NCI-H187 treated with DMSO at 0.1 percent for 48 hours (cell line): ENCODE measurements at places on chromosomes 12 and 14.

- DNase-seq = no peak
Observed at GRCh38 chr14:51188566-51189185, 51.4 kb upstream of the TMX1 start.

GRCh38 chr12:118358612-118359540 is 13.8 kb downstream of the TAOK3 start:
- no peak for DNase-seq

GRCh38 chr12:8596561-8596960 is 16.1 kb downstream of the AICDA start:
- DNase-seq = no peak

DNA sequence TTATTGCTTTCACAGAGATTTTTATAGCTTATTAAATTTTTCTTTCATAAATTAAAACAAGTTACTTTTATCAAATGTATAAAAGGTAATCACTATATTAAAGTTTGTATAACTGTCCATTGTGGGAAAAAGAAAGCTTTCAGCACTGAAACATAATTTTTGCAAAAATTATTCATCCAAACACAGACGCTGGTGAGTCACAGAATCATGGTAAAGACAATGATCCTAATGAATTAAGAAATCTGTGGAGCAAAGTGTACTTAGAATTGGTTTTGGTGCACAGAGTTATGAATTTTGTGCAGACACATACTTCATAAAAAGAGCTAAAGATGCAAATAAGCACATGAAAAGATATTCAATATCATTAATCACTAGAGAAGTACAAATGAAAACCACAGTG is 31.7 kb upstream of the C2CD5 start:
- DNase-seq = no peak

DNA sequence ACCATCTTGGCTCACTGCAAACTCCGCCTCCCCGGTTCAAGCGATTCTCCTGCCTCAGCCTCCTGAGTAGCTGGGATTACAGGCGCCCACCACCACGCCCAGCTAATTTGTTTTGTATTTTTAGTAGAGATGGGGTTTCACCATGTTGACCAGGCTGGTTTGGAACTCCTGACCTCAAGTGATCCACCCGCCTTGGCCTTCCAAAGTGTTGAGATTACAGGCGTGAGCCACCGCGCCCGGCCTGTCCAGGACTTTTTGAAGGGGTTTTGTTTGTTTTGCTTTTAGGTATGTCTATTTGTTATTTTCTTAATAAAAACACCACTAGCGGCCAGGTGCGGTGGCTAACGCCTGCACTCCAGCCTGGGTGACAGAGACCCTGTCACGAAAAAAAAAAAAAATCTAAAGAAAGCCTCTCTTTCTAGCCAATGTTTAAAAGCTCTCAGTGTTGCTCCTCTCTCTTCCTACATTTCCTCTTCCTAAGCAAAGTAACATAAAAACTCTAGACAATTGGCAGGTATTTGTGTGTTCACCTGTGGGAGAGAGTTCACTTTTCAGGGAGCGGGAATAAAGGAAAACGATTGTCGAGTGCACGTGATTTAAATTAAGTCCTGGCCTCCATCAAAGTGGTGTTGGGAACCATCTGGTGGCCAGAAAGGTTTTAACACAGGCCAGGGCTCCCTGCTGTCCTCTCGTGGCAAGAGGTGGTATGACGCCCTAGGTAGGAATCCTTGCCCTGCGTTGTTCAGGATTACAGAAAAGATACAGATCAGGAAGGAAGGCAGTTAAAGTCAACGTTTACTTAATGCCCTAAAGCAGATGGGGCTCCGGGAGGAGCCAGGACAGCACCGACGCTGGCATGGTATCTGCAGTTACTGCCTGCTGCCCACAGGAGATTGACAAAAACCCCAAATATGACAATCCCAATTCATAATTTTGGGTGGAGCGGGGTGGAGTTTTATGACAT is 36.2 kb upstream of the ATP23 start:
- DNase-seq = peak; percentile 80

DNA sequence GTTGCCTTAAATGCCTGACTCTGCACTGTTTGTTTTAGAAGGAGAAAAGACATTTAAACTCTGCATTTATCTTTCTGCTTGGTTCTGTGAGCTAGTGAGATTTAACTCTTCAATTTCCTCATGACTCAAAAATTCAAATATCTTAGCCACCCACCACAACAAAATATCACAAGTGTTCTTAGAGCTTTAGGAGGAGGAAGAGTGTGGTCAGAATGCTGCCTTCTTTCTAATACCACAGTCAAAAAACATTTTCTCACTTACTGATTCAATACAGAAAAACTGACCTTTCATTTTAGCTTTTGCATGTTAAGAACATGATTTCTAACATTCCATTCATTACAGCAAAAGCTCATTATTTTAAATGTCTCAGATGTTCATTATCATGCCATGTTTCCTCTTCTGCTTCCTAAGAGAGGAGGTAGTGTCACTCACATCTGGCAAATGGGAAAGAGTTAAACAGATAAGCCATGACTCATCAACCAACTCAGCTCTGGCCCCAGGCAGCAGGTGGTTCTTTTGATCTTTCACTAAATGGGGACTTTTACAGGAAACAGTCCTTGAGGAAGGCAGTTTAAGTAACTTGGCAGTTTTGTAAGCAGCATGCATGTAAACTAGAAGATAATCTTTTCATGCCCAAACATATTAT is 56.4 kb upstream of the RNU6-8 start:
- no peak for DNase-seq

DNA sequence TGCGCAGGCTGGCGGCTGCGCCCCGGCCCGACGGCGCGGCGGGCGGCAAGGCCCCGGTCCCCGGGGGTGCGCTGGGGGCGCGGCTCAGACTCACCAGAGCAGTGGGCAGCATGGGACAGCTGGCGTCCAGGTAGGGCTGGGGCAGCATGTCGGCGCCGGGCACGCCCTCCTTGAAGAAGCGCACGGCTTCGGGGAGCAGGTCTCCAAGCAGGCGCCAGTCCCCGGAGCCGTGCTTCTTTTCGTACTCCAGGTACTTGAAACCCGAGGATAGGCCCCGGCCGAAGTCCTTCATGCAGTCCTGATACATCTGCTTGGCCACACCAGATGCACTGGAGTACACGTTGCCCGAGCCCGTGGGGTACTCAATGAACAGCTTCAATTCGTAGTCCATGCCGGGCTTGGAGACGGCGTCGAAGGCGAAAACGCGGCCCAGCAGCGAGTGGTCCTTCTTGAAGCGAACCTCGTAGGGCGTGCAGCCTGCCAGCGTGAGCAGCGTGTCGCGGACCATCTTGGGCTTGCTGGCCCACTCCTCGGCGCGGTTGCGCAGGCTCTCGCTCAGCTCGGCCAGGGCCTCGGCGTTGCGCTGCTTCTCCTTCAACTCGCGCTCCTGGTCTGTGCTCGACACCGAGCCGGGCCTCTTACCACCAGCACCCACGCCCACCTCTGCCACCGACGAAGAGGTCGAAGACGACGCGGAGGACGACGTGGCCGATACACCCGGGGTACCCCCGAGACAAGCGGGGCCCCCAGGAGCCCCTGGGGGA is 2.2 kb downstream of the IRF2BPL start:
- DNase-seq = no peak

DNA sequence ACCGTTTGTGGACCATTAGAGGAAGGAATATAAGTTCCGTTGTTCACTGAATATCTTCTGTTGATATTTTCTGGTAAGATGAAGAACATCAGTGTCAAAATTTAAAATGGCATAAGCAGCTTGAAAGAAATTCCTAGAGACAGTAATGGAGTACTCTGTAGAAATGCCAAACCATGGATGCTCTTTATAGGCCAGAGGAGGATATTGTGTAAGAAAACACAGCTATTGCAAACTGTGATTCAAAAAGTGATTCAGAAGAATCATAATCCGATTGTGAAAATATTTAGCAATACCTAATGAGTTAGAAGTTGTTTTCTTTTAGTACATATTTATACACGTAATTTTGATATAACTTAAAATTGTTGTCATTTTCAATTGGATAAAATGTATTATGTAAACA is 102.8 kb downstream of the SLC16A7 start:
- DNase-seq = no peak

DNA sequence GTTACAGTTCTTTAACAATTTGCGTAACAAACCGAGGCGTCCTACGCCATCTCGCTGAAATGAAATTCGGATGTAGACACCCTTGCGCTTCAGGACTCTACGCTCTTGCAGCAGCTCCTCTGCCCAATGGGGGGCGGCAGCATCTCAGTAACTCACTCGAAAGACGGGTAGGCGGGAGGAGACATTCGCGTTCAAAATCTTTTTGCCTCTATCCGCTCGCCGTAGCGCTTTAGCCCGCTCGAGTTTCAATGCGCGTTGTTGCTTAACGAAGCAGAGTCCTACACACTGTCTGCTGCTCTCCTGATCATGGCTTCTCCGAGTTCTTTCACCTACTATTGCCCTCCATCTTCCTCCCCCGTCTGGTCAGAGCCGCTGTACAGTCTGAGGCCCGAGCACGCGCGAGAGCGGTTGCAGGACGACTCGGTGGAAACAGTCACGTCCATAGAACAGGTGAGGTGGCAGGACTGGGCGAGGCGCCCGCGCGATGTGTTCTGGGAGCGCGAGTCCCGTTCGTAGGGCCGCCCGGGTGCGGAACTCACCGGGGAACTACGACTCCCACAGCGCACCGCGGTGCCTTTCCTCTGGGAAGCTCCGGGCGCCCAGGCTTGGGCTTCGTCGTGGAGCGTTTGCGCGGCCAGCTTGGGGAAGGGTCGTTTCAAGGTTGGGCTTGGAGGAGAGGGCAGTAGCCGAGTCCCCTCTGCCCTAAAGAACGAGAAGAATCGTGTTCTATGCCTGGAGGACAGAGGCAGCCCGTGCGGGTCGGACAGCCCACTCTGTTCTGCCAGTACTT is at the start of gene FNTB:
FNTB (plus strand) TSS at position 248 of the 790 bp plus-strand sequence; CDS start at position 307, 59 bp downstream.
- peak; percentile 94 for DNase-seq

DNA sequence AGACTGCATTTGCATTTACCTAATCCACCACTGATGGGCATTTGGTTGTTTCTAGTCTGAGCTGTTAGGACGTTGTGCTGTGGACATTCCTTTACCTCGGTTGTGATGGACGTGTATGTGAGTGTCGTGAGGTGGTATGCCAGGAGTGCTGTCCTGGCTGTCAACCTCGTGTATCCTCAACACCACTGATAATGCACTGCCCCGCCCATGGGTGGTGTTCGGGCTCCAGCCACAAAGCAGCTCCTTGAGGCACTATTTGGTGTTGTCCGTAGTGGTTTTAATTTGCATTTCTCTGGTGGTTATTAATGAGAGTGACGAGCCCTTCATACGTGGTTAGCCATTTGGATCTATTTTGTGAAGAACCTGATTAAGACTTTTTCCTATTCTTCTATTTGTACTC is 87.6 kb downstream of the PPP2R5C start:
- no peak for DNase-seq

DNA sequence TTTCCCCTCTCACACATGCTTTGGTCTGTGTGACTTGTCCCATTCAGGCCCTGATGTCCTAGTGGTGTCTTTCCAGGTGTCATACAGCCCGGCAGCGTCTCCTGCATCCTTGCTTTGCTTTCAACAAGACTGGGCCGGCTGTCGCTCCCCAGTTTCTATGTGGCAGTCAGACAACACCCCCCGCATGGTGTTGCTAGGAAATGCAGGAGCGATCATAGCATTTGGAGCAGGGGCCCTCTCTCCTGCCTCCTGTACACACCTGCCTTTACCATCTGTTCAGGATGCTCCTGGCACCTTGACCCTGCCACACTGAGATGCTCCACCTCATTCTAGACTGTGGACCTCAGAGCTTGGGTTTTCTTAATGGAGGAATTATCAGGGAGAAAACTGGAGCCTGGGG is 29.5 kb downstream of the CACNA1C start:
- no peak for DNase-seq

- DNase-seq = no peak
Observed at GRCh38 chr12:60501124-60501729, 905.4 kb downstream of the SLC16A7 start.

GRCh38 chr14:74858022-74858421 is 17.9 kb downstream of the PROX2 start:
- DNase-seq = no peak

- DNase-seq = peak; percentile 79
Observed at GRCh38 chr14:51302295-51303030, 62.4 kb downstream of the TMX1 start.

GRCh38 chr12:106345746-106346145 is 11.8 kb upstream of the POLR3B start:
- no peak for DNase-seq

- no peak for DNase-seq
Observed at GRCh38 chr12:71092290-71092689, 65.5 kb downstream of the TSPAN8 start.

DNA sequence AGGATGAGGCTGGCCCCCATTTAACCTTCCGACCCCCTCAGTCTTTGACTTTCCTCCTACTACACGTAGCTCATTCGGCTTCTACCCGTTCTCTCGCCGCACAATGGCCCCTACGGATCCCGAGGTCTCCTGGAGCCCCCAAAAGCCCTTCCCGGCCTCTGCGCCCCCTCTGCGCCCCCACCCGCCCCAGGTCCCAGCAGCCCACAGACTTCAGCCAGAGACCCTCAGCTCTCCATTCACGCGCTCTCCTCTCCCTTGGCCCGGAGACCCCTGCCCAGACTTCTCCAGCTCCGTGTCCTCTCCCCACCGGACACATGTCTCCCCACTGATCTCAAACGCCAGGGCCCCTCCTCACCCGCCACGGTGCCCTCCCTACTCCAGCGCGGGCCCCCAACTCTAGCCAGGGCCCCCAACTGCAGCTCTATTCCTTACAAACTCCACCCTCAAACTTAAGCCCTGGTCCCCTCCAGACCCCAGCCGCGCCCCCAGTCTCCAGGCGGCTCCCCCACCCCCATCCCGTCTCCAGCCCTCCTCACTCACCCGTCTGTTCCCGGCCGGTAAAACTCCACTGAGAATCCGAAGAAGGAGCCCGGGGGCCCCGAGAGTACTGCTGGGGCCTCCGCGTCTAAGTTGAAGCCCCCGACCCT is 502 bp downstream of the ITGA5 start:
- no peak for DNase-seq

DNA sequence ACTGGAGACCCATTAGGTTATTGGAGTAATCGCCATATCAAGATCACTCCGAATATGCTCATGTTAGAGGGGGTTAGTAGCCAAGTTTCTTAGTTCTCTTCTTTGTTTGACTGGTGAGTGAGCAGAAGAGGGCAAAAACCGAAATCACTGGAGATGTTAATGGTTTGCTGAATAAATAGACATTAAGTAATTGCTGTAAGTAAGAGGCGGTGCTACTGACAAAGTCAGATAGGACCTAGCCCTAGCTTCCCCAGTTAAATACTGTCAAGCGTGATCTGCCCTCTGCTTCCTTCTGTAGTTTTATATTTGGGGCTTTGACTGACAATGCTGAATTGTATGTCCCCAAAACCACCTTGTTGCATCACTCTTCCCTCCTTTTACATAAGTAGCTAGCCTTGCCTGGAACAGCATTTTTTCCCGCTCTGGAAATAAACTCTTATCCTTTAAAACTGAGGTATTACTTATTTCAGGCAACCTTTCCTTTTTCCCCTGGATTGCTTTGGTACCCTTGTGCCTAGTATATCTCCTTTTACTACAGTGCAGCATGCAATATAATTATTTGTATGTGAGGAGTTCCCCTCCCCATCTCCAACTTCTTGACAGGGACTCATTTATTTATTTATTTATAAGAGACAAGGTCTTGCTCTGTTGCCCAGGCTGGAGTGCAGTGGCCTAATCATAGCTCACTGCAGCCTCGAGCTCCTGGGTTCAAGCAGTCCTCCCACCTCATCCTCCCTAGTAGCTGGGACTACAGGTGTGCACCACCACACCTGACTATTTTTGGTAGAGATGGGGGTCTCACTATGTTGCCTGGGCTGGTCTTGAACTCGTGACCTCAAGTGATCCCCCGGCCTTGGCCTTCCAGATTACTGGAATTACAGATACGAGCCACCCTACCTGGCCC is 1.4 kb downstream of the SNRPF start:
- DNase-seq = no peak
